ENCODE measurements at places on chromosomes 3 and 15. TPM values are rescaled to one million over a fixed set of nuclear protein-coding genes. Genes with fewer than 3 reads are reported as not detected.
A peak's percentile ranks its signal among the peaks of the same experiment; 100 is the strongest.

Gene VGLL3
- 5.2 TPM for total RNA-seq

Gene GPR171
- not detected for total RNA-seq

- H3K27me3 ChIP-seq, result no peaks in the 10 kb centered on the region
- H3K27ac ChIP-seq, result no peak overlapping the region
- H3K36me3 ChIP-seq, result no peaks in the 10 kb centered on the region
- H3K4me3 ChIP-seq, result no peak overlapping the region
These were observed 235.3 kb upstream of the ST8SIA2 start for GRCh38 chr15:92158426-92158825.

DNA sequence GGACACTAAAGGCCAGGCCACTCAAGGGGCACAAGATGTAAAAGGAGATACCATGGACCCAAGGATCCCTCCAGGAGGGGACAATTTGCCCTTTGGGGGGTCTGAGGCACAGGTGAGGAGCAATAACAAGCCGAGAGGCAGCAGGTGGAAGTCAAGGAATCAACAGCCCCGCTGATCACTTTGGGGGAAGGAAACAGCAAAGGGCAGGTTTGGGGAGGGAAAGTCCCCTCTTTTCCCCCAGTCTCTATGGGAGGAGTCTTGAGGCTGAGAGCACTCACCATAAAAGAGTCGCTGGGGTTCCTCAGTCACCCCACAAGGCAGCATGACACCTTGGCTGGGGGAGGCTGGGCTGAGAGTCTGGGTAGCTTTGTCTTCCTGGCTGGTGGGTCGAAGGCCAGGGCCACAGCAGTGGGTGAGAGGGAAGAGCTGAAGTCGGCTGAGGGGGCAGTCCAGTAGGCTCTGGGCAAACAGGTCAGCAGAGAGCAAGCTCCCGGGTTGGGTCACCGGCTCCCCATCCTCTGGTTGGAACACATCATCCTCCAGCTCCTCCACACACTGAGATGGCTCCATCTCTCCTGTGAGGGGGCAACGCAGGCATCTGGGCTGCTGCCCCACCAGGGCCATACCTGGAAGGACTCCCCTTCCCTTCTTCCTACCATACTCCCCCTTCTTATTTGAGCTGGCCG is 3.0 kb downstream of the BMF start:
- no peak for DNase-seq
- no peaks in the 10 kb centered on the region for H3K36me3 ChIP-seq
- no peak overlapping the region for H3K4me3 ChIP-seq
- peaks cover 81% of the 10 kb centered on the region for H3K4me1 ChIP-seq
- no peaks in the 10 kb centered on the region for H3K27me3 ChIP-seq

DNA sequence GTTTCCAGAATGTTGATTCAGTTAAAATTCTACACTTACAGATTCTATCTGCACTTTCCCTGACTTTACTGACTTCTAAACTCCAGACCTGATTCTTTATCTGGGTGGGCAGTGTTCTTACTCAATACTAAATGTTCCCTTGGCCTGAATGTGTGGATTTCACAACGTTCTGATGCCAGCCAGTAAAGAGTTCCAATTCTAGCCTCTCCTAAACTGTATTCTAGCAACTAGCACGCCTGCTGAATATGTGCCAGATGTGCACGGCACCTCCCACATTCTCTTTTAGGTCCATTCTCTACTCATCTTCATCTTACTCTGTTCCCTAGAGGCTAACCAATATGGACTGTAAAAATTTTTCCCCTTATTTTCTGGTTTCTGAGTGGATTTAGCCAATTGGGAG is 479.5 kb upstream of the AGTR1 start:
- no peaks in the 10 kb centered on the region for H3K36me3 ChIP-seq
- no peak overlapping the region for H3K27ac ChIP-seq

DNA sequence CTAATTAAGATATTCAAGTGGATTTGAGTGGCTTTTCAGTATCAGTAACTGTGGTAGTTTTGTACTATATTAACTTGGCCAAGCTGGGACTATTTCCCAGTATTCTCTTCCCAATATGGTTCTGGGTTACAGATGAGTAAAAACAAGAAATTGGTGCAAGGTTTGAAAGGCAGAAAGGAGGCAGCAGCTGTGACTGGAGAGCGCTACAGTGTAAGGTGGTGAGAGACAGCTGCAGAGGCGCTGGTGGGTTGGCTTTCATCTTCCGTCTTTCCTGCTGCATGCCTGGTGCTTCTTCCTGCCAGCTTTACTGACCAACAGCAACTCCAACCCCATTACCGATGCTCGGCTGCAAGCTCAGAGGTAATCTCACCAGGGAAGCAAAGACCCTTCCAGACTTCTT is 9.8 kb downstream of the DPH3 start:
- no peaks in the 10 kb centered on the region for H3K27me3 ChIP-seq
- H3K36me3 ChIP-seq, result peaks cover 19% of the 10 kb centered on the region
- DNase-seq, result no peak

Gene ADPRH
- 12.9 TPM for total RNA-seq

Gene ZNF197
- 13.9 TPM for total RNA-seq

Gene AHSG
- total RNA-seq, result not detected

- H3K36me3 ChIP-seq, result no peaks in the 10 kb centered on the region
- H3K4me1 ChIP-seq, result no peaks in the 10 kb centered on the region
- no peak overlapping the region for H3K4me3 ChIP-seq
- DNase-seq, result no peak
- H3K27me3 ChIP-seq, result no peaks in the 10 kb centered on the region
These were observed 6.5 kb downstream of the OR5K4 start for GRCh38 chr3:98359993-98360675.

DNA sequence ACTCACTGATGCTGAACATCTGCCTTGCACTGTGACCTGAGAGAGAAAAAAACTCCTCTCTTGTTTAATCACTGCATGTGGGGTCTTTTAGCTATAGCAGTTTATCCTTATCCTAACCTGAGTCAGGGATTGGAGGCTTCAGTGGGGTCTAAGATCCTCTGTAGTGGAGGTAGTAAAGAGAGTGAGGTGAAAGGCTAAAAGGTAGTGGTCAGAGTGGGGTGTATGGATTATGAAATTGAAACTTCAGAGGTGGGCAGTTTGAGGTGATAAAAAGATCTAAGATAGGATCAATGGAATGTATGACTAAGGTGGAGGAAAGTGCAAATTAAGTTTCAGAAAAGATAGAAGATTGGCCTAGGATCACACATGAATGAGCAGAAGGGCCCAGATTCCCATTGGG is 36.5 kb downstream of the DET1 start:
- no peak overlapping the region for H3K27ac ChIP-seq
- no peaks in the 10 kb centered on the region for H3K27me3 ChIP-seq
- H3K4me3 ChIP-seq, result no peak overlapping the region
- H3K4me1 ChIP-seq, result no peaks in the 10 kb centered on the region
- DNase-seq, result no peak

GRCh38 chr15:74960995-74961588 is 4.5 kb upstream of the RPP25 start:
- H3K27me3 ChIP-seq, result no peaks in the 10 kb centered on the region
- no peak overlapping the region for H3K4me3 ChIP-seq
- DNase-seq, result no peak
- no peak overlapping the region for H3K27ac ChIP-seq

DNA sequence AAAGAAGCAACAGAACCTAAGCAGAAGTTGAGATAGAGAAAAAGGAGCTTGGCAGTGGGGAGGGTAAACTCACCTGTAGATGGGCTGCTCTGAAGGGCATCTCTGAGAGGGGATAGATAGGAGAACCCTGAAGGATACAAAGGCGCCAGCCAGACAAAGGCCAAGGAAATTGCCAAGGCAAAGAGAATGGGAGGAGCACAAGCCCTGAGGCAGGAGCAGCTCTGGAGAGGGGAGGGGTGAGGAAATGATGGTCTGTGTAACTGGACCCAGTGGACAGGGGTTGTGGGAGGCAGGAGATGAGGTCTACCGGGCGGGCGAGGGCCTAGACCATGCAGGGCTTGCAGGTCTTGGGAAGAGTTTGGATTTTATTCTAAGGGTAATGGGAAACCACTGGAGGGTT is 2.3 kb upstream of the PDIA5 start:
- no peak overlapping the region for H3K27ac ChIP-seq
- no peaks in the 10 kb centered on the region for H3K4me1 ChIP-seq
- no peaks in the 10 kb centered on the region for H3K36me3 ChIP-seq
- H3K4me3 ChIP-seq, result no peak overlapping the region

Gene GRK7
- total RNA-seq, result not detected

Gene PRKAR2A
- total RNA-seq, result 44.4 TPM

DNA sequence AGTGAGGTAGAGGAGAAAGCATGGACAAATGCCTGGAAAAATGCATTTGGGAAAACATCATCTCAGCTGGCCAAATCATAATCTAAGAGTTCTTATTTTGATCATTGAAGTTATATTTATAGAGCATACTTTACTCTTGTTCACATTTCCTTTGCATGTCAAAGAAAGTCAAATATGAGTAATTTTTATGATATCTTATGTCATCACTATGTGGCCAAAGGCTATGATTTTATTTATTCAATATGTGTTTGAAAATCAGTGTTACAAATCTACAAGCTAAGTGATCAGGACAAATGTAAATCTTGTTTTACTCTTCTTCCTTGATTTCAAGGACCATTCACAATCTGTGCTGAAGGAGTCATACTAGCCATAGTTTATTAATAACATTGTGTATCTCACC is 237.2 kb upstream of the DPH6 start:
- H3K27me3 ChIP-seq, result no peaks in the 10 kb centered on the region
- DNase-seq, result no peak
- H3K4me1 ChIP-seq, result no peaks in the 10 kb centered on the region
- no peak overlapping the region for H3K27ac ChIP-seq
- no peak overlapping the region for H3K4me3 ChIP-seq

DNA sequence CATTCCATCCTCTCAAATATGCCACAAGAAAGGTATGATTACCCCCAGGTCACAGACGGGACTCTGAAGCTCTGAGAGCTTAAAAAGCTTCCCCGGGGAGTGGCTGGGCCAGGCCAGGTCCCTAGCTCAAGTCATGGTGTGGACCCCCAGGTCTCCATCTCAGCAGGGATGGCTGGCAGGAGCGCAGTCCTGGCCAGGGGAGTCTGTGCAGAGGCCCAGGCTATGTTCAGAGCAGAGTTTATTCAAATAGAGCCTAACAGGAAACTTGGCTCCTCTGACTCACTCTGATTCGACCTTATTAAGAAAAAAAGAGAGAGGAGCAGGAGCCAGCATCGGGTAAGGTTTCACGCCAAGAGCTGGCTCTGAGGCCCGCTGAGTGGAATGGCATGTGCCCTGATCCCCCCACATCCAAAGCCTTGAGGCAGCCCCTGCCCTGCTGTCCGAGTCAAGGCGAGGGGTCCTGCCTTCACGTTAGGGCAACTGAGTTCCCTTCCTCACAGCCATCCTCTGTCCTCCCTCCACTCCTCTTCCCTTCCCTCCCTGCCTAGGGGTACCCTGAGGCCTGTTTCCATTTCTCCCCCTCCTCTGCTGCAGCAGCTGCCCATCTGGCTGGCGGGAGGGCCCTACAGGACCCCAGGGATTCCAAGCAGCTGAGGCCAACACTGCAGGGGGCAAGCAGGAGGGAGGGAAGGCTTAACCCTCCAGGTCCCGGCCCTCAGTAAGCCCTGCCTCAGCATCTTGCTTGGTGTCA is 1.9 kb upstream of the LOXL1 start:
- H3K4me1 ChIP-seq, result peaks cover 36% of the 10 kb centered on the region
- peak overlapping the region; percentile 88 for H3K27ac ChIP-seq
- no peaks in the 10 kb centered on the region for H3K36me3 ChIP-seq
- no peak overlapping the region for H3K4me3 ChIP-seq
- DNase-seq, result peak; percentile 30

- H3K27me3 ChIP-seq, result no peaks in the 10 kb centered on the region
- no peaks in the 10 kb centered on the region for H3K36me3 ChIP-seq
- H3K27ac ChIP-seq, result peak overlapping the region; percentile 96
- peak; percentile 50 for DNase-seq
These were observed 227.7 kb downstream of the ADAMTS17 start for GRCh38 chr15:100114100-100114499.

Gene GPR62
- total RNA-seq, result not detected
